ENCODE measurements at places on chromosomes 2 and 18. TPM values are rescaled to one million over a fixed set of nuclear protein-coding genes. Genes with fewer than 3 reads are reported as not detected.

The DNPEP gene
- total RNA-seq, result 51.7 TPM

The HRH4 gene
- total RNA-seq, result not detected

The ST6GAL2 gene
- 0.25 TPM for total RNA-seq

The PRKAG3 gene
- not detected for total RNA-seq

The ANKRD36 gene
- 97.7 TPM for total RNA-seq

The VSNL1 gene
- not detected for total RNA-seq

The MAP3K19 gene
- not detected for total RNA-seq

Data from bladder microvascular endothelial cell (primary cell).